ENCODE measurements at places on chromosomes 2 and 18.

DNA sequence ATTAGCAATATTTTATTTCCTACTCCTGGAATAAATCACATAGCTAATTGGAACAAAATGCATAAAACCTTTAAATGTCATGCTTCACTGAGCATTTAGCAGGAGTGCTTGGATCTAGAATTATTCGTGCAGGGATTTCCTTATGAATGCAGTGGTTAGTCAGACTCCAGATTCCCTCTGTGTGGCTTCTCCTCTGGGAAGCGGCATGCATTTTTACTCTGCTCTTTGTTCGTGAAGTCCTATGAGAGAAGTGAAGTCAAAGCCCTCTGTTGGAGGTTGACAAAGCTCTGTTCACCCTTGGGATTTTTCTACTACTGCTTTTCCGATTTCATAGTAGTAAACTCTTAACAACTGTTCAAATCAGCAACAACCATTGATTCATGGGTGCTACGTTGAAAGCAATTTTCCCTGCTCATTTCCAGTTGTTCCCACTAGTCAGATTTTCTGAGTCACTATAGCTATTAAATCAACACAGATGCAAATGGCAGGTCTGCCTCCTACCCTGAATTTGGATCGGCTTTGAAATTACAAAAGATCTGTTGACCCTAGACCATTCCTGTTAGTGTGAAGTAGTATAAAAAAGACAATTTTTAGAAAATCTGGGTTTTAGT lies 461.7 kb downstream of the STK39 start:
- DNase-seq = no peak

DNA sequence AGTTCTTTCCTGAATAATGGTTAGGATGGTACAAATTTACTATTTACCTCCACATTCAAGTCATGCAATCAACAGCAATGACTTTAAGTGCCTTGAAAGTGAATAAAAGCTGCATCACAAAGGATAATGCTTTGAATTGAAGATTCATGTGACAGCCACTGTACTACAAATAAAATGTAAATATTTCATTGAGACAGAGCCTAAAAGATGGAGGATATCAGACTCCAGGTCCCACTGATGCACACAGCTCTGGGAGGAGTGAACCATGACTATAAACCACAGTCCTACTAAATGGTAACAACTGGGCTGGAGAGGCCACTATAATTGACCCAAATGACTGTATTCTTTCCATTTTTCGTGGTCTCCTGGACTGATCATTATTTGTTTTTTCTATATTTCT lies 576.9 kb downstream of the ADCYAP1 start:
- DNase-seq = no peak

GRCh38 chr2:159125858-159126257 lies 157.4 kb downstream of the TANC1 start:
- no peak for DNase-seq

GRCh38 chr18:13570856-13571495 lies 155.4 kb downstream of the FAM210A start:
- no peak for DNase-seq

DNA sequence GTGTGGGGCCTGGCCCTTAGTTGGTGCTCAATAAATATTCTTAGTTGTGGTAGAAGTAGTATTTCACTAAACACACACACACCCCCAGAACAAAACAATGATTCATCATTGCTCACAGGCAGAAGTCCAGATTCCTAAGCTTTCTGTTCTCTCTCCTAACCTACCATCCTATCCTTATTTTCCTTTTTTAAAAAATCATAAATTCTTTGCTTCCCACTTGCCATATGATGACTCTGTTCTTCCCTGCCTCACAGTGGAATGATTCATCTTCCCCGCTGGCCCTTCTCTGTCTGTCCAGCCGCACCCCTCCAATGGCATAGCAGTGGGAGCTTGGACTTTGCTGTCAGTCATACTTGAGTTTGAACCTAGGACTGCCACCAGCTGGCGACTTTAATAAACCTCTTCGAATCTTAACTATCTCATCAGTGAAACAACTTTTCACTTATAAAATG lies 5.2 kb downstream of the EML6 start:
- no peak for DNase-seq

DNA sequence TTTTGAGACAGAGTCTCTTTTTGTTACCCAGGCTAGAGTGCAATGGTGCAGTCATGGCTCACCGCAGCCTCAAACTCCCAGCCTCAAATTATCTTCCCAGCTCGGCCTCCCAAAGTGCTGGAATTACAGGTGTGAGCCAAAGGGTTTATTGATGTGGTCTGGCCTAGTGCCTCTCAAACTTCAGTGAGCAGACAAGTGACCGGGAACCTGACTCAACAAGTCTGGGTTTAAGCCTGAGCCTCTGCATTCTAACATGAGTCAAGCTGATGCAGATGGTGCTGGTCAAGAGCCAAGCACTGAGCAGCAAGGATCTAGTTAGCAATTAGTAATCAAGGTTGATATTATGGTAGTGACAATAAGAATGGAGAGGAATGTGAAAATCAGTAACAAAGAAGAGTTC lies 21.3 kb downstream of the CDK15 start:
- DNase-seq = no peak

All from colonic mucosa (tissue), 4 donors.